Glutamatergic neuron (in vitro differentiated cells): ENCODE measurements at places on chromosomes 11 and 22.

DNA sequence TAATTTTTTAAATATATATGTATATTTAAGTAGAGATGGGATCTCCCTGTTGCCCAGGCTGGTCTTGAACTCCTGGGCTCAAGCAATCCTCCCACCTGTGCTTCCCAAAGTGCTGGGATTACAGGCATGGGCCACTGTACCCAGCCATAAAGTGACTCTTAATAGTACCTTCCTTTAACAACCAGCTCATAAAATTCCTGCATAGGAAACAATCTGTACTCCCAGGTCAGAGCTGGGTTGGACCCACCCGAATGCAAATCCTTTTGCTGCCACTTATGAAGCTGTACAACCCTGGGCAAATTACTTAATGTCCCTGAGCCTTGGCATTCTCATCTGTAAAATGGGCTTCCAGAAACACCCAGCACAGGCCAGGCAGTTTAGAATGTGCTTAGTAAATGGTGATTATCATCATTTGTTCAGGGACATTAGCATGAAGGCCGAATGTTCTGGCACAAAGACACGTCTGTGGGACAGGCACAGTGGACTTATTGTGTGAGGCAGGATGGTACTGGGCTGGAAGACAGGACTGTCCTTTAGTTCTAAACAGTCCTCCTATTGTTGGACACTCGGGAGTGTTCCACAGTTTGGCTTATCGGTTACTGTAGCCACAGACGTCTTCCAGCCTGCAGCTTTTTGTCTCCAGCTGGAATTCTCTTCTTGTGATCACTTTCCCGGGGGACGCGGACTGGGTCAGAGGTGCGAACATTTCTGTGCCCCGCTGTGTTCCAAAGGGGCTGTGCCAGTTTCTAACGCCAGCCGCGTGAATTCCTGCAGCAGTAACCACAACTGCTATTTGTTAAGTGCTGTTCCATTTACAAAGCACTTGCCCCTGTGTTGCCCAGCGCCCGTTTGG is 6.0 kb downstream of the PDXP start:
- no peak for DNase-seq

DNA sequence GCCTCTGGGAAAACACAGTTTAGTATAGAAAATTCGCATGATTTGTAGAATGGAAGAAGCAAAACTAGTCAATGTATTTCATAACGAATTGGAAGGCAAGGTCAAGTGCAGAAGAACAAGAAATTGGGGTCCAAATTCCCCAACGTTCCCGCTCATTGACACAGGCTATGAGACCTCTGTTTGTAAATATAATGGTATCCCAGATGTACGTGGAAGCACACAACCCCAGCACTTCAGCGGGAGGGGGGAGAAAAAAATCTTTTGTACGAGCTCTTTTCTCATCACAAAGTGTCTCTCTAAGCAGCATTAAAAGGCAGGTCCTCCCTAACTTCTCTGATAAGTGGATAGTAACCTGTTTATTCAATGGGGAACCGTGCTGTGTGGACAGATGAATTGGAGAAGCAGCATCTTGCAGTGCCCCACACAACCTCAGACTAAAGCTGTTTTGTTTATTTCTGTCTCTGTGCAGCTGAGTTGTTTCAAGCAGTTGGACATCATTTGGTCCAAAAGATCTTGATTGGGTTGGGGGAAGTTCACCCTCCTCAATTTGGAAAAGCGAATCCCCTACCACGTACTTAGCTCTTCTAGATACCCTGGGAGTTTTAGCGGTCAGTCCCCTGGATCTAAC is 1.1 kb upstream of the GAB2 start:
- no peak for DNase-seq

GRCh38 chr11:34464591-34465051 is 25.9 kb downstream of the CAT start:
- no peak for DNase-seq

DNA sequence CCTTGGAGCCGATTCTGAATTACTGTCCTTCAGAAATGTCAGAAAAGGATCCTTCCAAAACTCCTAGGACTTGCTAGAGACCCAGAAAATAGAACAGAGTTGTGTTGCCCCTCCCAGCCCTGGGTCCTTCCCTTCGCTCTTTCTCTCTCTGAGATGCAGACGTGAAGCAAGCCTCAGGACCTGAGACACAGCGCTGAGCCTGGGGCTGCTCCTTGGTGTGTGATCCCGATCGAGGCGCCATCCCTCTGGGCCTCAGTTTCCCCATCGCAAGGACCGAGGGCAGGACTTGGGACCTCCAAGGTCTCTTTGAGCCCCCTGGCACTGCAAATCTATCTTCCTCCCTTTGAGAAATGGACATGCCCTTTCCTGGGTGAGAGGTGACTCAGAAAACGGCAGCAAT is 533.5 kb downstream of the TBC1D22A start:
- DNase-seq: no peak

- DNase-seq: no peak
These were observed 79.4 kb downstream of the IGLL1 start for GRCh38 chr22:23500508-23501260.

DNA sequence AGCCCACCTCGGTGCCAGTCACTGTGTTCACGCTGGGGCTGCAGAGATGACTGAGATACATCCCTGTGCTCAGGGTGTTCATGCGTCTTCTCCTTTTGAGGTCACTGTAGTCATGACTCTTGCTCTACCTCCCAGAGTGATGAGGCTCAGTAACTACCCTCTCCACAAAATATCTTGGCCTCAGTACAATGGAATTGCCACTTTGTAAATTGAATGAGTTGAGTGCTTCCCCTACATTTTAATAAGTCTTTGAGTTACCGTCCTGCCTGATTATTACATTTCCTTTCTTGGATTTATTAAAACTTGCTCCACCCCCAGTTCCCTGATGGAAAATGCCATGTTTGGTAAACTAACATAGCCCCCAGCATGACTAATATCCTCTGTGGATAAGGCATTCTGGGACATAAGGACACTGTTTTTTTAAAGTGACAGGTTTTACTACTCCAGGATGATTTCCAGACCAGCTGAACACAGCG is 15.9 kb downstream of the PRSS23 start:
- DNase-seq: no peak

- peak; percentile 89 for DNase-seq
These were observed 651 bp upstream of the ARL2 start for GRCh38 chr11:65013130-65013887.

DNA sequence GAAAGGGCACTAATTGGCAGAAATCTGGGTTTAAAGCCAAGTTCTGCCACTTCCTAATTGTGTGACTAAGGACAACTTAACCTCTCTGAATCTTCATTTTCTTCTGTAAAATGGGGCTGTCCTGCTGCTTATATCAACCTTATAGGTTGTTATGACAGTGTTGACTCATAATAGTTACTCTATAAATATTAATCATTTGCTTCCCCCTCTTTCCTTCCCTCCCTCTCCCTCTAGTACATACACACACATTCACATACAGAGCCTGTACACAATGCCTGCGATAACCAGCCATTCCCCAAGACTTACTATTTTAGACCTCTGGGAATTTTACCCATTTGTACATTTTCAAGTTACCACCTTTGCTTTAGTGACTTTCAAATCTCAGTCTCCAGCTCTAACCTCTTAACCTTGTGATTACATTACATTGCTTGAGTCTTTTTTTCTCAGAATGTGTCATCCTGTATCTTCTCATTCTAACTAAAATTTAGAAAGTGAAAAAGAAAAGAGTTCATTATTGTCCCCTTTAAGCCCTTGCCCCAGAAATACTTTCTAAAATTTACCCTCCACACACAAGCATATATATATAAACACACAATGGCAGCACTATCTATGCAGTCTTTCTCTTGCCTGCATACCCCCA is 31.9 kb downstream of the GDPD4 start:
- DNase-seq: no peak

- no peak for DNase-seq
These were observed 2.2 kb downstream of the TBX1 start for GRCh38 chr22:19762568-19763457.

GRCh38 chr22:45877651-45878050 is 99.3 kb downstream of the WNT7B start:
- DNase-seq: no peak

DNA sequence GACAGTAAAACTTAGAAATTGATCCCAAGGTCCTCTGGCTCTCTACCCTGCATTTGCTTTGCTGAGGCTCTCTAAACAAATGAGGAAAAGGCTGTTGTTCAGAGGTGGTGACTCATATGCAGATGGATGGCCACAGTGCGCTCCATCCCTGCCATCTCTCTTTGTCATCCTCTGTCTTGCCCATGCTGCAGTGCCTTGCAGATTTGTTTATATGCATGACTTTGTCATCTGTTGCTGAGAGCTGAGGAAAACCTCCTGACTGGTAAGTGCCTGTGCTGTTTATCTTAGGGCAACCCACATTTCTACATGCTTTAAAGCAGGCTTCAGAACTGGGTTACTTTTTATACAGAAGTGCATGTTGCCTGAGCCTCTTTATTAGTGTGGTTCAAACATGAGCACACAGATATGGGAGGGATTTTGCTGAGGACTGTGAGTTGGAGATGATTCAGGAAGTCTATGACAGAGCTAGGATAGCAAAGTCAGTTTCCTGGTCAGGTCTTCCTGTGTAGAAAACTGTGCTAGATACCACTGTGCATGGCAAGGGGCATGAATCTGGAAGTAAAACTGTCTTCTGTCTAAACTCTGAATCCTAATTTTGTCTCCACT is 57.4 kb downstream of the JAM3 start:
- DNase-seq: no peak

DNA sequence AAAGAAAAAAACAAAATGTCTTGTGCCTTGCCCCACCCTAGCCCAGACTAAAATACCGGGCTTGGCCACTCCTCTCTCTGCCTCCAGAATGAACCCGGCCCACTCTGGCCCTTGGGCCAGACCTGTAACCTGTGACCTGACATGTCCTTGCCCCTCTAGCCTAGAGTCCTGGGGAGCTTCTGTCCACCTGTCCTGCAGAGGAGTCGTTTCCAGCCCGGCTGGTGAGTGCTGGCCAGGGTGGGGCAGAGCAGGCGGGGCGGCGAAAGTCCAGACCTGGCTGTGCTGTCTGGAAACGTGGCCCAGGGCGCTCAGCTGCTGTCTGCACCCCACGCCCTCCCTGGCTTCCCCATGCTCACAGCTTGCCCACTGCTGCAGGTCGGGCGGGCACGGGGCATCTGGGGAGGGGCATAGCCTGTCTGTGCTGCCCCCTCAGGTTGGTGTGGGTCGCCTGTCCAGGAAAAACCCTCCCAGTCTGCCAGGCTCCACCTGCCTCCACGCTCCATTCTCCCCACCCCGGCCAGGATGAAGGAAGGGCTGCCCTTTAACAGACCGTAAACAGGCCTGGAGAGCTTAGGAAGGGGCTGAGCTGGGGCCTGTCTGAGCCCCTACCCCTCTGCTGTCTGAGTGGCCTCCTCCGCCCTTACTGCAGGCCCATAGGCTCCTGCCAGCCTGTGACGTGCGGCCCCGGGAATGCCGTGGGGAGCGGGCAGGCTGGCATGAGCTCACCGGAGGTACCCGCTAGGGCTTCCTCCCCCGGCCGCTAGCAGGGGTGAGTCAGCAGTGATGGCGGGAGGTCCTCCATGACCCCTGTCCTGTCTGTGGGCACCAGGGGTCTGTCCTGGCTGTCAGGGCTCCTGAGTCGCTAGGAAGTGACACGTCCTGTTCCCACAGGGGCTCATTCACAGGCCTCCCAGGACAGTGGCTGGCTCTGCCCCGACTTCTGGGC is 1.9 kb downstream of the CD151 start:
- DNase-seq: peak; percentile 22
